ENCODE measurements at places on chromosomes 4 and X. TPM values are rescaled to one million over a fixed set of nuclear protein-coding genes. Genes with fewer than 3 reads are reported as not detected.

DNA sequence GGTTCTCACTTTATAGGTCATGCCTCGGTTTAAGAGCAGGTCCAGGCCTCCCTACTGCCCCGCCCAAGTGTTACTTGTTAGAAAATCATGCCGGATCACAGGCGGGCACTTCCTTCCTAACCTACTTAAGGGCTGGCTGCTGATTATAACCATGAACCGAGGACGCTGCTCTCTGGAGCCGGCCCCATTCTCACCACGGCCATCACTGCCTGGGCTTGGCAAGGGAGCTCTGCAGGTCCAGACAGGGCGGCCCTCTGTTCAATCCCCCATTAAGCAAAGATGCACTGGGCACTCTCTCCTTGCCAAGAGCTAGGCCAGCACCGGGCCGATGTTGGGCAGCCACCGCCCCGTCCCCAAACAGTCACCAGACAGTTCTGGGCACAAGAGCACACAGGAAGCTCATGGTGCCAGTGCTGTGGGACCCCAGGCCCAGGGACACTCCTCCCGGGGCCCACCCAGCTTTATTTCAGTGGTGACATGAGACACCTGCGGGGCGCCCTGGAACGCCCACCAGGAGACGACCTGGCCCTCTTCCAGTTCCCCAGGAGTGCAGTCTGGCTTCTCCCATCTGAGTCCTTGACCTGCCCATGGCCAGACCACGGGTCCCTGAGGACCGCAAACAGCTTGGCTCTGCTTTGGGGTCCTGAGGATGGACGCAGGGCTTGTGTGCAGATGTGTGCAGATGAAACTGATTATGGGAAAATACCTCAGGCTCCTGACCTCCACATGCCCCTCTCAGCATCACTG, 44.0 kb downstream of the ABLIM2 start:
- no peak for DNase-seq

- DNase-seq = no peak
These were observed 11.4 kb downstream of the L1CAM start for GRCh38 chrX:153874366-153875125.

DNA sequence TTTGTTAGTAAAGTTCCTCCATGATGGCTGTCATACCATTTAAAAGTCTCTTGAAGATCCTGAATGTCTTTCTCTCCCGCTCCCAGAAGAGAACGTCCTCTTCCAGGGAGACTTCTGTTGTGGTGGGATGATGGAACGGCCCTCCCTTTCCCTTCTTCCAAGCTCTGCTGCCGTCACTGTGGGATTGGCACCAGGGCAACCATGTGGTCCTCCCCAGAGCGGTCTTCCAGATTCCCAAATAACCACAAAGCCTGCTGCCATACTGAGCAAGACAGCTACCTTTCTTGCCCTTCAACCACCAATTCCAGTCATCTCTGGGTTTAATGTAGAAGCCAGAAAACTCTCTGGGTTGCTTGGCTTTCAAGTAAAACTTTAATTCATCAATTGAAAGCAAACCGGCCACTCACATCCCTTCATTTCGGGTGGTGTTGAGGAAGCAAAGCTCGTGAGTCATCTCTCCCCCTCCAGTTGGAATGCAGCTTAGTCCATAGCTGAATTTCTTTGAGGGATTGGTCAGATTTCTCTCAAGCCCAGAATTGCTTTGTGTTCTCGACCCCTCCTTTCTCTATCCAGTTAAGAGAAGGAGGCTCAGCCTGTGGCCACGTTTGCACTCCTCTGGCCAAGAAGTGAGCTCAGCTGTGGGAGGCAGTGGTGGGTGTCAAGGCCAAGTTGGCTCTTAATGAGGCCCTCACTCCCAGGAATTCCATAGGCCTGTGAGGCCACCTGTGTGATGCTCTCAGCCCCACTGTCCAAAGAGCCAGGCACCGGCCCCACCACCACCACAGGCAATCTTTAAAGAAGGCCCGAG, 36.9 kb downstream of the FHDC1 start:
- no peak for DNase-seq

GRCh38 chr4:169009286-169010124, 550 bp downstream of the CBR4 start:
- peak; percentile 74 for DNase-seq

GRCh38 chrX:106177106-106177981, 9.2 kb downstream of the PWWP3B start:
- DNase-seq = peak; percentile 71

DNA sequence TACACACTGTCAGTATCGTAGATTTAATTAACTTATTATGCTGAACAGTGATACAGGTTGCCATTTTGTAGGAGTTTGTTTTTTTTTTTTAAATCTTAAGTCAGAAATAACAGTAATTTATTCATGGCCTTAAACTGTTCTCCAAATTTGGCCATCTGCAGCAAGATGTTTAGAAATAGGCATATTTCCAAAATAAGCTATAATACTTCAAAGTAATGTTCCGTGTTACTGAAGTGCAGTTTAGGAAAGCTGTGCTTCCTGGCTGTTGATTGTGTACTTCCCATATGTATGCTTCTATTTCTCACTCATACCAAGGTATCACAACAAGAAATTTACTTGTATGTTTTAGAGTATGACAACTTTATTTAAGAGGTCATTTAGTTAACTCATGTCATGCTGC, 28.9 kb downstream of the CPEB2 start:
- no peak for DNase-seq

DNA sequence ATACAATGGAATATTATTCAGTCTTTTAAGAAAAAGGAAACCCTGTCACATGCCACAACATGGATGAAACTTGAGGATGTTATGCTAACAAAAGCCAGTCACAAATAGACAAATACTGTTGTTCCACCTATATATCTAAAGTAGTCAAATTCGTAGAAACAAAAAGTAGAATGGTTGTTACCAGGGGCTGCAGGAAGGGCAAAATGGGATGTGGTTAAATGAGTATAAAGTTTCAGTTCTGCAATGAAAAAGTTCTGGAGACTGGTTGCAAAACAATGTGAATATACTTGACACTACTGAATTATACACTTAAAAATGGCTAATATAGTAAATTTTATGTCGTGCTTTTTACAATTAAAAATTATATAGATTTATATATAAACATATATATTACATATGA, 12.2 kb downstream of the SPOCK3 start:
- no peak for DNase-seq

DNA sequence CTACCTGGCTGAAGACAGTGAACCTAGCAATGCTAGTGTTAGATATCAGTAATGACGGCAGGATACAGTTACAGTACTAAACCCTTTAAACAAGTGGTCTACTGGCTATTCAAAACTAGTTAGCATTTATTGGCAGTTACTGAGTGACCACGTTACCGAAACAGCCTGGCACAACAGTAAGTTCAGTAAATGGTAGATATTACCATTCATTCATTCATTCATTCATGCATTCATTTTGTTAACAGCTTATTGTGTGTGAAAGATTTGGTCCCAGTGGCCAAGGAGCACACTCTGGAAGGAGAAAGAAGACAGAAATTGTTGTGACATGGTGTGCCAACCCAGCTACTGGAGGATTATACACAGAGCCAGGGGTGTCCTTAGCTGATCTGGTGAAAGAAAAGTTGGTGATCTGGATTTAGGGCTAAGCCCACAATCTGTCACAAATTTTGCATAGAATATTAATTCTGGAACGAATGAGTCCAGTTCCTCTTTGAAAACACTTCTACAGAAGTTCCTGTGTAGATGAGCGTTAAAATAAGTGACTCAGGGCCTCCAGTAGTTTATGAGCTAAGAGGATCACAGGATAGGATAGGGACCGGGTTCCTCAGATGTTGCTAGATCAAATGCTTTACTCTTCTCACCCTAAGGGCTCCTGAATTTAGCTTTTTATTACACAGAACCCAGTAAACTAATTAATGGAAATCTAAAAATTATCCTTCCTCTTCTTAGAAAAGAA, 179.1 kb downstream of the CBR4 start:
- no peak for DNase-seq

DNA sequence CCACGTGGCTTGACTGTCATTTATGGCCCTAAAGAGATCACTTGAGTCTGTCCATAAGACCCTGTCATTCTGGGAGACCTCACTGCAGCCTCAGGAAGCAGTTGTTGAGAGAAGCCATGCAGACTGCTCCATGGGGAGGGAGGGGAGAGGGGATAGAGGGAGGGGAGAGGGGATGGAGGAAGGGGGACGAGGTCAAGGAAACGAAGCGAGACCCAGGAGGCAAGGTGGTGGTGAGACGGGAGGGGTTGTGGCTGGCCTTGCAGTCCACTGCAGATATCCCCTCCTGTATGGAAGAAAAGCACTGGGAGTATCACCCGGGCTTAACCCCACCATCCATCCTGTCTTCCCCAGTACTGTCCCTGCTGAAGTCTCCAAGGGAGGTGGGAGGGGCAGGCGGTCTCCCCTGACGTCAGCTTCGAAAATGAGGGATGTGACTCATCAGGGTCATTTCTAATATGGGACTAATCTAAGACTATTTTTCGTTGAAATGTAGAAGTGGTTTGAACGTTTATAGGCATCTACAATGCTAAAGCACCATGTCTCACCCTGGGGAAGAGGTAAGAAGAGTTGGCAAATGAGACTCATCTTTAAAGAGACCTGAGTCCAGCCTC, 5.6 kb downstream of the TMEM255A start:
- DNase-seq = no peak

- DNase-seq = no peak
These were observed 95.4 kb downstream of the MBNL3 start for GRCh38 chrX:132393485-132393884.

- no peak for DNase-seq
These were observed 172.2 kb downstream of the PPARGC1A start for GRCh38 chr4:23717528-23718248.

GRCh38 chrX:120749141-120749846, 119.4 kb upstream of the C1GALT1C1 start:
- no peak for DNase-seq

DNA sequence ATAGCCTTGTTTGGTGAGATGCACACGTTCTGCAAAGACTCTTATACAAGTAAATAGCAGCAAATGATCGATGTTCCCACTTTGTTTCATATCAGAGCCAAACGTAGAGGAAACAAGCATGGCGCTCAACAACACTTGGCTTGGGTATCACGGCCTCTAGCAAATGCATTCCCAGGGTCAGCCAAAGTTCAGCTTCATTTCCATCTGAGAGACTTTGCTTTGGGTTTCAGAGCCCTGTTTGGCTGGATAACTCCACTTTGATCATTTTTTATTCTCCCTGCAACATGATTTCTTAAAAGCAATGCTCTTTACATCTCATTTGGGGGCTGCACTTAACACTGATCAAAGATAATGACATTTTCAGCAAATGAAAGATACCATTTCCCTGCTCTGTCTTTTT, 199.2 kb upstream of the FAM9B start:
- DNase-seq = no peak

DNA sequence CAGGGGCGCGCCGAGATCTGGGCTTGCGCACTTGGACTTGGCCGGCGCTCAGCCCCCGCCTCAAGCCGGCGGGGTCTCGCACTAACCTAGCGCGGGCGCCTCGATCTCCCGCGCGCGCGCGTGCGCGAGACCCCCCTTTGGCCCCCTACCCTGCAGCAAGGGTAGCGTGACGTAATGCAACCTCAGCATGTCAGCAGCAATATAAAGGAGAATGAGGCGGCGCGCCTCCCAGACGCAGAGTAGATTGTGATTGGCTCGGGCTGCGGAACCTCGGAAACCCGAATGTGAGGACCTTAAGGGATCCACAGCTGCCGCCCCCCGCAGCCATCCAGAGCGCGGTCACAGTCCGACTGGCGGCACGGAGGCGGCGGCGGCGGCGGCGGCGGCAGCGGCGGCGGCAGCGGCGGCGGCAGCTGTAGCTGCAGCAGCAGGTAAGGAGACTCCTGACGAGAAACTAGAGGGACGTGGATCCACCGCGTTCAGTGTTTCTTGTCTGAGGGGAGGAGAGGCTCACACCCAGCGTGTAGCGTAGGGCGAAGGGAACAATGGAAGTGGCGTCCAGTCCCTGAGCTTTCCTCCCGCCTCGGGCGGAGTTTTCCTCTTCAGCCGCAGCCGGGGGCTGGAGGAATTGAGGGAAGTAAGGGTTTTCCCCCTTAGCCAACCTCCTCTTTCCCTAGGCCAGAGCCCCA, at the start of the genes SATL1 and ZNF711:
Gene SATL1 (minus strand): TSS at position 19 of the 689 bp plus-strand sequence. CDS start 134,811 bp downstream, outside the sequence.
Gene ZNF711 (plus strand): TSS at position 231 of the 689 bp plus-strand sequence. CDS start 3,582 bp downstream, outside the sequence.
- peak; percentile 40 for DNase-seq

DNA sequence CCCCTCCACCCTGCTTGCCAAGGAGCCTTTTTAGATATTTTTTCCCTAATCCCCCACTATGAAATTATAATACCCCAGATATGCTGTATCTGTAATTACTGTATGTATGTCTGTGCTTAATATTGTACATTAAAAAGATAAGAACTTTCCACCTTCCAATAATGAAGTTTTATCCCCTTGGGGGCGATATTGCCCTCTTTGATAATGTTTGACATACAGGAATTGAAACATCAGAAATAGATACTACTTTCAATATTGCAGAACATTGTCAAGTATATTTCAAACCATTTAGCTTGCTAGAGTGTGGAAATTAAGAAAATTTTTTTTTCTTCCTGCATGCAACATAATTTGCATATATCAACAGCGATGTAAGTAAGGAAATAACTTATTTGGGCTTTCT, 58.9 kb downstream of the NAF1 start:
- DNase-seq = no peak

GRCh38 chr4:24912252-24913118, at the start of gene CCDC149:
CCDC149 (minus strand) TSS chr4:24913042; CDS start chr4:24912864, 178 bp downstream.
- peak; percentile 68 for DNase-seq

- no peak for DNase-seq
These were observed 12.0 kb upstream of the NAT8L start for GRCh38 chr4:2047031-2047660.

DNA sequence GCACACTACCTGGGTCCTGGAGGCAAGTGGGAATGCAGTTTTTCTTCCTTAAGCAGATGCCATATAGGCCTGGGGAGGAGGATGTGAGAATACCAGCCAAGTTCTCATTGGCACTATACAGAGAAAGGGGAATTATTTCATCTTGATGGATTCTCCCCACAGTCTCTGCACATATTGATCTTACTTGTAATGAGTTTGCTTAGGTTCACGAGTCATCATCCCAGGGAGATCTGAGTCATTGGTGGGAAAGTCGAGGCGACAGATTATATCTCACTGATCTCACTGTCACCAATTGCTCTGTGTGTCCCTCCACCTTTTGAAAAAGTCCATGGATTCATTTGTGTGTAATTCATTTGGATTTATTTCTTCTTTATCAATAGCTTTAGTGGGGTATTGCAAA, 156.8 kb downstream of the AR start:
- no peak for DNase-seq

The COMMD8 gene
- total RNA-seq = 6.9 TPM

The BMX gene
- total RNA-seq = 1.2 TPM

The DCAF8L1 gene
- not detected for total RNA-seq

The NEUROG2 gene
- total RNA-seq = not detected

The IQSEC2 gene
- 10.6 TPM for total RNA-seq

The PRSS12 gene
- 14.1 TPM for total RNA-seq

The CSAG1 gene
- not detected for total RNA-seq
